NCI-H2081 (cell line): ENCODE measurements at places on chromosomes 13 and 19.

DNA sequence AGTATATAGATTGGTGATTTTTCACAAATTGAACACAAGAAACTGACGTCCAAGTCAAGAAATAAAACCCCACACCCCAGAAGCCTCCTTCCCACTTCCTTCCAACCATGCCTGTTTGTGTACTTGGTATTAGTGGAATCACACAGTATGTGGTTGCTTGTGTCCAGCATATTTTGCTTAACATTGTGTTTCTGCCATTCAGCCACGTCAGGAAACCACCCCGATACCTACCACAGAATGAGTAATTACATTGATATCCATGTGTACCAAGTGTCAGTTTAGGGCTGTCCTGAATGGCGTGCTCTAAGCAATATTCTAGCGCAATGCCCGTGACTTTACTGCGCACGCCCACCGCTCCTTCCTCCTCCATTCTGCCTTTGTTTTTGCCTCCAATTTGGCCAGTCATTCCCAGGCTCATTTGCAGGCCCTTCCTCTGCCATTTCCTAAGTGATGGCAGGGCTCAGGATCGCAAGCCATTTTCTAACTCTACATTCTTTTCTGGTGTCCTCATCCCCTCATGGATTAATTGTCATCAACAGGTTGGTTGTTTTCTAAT lies 25.9 kb upstream of the MPHOSPH8 start:
- DNase-seq = no peak

- DNase-seq = peak; percentile 30
Measured at GRCh38 chr19:15123900-15124299, 16.7 kb downstream of the SYDE1 start.

DNA sequence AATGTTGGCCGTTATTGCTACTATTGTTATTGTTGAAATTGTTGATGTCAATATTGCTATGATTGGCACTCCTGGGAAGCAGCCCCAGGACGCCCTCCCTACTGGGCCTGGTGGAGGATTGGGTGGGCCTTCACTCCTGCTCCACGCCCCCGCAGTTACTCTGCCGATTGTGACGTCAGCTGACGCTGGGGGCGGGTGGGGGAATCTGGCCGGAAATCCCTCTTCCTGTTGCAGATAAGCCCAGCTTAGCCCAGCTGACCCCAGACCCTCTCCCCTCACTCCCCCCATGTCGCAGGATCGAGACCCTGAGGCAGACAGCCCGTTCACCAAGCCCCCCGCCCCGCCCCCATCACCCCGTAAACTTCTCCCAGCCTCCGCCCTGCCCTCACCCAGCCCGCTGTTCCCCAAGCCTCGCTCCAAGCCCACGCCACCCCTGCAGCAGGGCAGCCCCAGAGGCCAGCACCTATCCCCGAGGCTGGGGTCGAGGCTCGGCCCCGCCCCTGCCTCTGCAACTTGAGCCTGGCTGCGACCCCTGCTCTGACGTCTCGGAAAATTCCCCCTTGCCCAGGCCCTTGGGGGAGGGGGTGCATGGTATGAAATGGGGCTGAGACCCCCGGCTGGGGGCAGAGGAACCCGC lies at the start of gene ETV2:
Gene ETV2 (plus strand): TSS at position 231 of the 637 bp plus-strand sequence. CDS start 716 bp downstream, outside the sequence.
- no peak for DNase-seq

GRCh38 chr13:51828730-51829567 lies 16.0 kb downstream of the TMEM272 start:
- no peak for DNase-seq

DNA sequence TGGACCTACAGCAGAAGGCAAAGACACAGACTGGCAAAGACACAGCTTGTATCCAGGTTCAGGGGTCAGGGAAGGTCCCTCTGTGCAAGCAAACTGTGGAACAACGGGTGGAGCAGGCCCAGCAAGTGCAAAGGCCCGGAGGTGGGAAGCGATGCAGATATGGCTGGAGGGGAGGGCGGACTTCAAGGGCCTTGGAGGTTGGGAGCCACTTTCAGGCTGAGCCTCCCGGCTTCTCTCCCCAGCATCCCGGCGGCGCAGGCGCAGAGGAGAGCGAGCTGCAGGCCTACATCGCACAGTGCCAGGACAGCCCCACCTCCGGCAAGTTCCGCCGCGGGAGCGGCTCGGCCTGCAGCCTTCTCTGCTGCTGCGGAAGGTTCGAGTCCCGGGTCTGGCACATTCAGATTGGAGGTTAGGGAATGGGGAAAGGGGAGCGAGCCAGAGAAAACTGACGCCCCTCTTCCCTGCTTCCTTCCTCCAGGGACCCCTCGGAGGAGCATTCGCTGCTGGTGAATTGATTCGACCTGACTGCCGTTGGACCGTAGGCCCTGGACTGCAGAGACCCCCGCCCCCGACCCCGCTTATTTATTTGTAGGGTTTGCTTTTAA lies 2.1 kb upstream of the PNPLA6 start:
- DNase-seq = no peak

DNA sequence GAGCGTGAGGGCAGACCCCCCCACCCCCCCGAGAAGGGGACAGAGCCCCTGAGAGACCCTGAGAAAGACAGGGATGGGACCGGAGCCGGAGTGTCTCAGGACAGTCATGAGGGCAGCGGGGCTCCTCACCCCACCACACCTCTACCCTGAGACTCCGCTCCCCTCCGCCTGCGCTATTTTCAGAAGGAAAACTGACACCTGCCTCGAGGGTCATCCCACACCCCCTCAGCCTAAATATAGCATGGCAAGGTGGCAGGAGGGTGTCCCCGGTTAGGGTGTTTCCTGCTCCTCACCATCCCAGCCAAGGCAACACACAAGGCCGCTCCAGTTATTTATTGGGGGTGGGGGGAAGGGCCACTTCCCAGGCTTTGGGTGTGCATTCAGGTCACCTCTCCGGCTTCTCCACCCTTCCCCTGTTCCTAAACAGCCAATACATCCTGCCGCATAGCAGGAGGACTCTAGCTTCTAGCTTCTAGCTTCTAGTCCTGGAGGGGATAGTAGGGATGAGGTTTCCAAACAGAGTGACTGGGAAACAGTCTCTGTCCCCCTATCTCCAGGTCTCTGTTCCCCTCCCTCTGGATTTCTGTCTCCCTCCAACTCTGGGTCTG lies 1.4 kb upstream of the NTF4 start:
- DNase-seq = no peak

- no peak for DNase-seq
Measured at GRCh38 chr19:28956961-28957360, 256.0 kb downstream of the UQCRFS1 start.

DNA sequence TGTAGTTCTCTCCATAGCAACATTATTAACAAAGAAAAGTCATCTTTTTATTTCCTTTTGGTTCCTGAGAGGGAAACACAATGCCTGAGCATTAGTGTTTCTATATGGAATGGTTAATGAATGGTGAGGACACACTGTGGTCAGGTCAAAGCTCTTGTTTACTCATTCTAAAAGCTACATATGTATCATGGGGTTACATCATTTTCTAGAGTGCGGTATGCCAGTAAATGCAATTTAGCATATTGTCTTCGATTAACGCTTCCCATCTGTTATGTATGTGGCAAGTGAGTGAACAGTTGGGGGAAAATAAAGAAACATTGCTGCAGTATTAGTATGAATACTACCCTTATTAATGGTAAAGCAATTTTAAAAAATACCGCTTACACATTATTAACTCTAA lies 1152.2 kb upstream of the SPRY2 start:
- DNase-seq = no peak

DNA sequence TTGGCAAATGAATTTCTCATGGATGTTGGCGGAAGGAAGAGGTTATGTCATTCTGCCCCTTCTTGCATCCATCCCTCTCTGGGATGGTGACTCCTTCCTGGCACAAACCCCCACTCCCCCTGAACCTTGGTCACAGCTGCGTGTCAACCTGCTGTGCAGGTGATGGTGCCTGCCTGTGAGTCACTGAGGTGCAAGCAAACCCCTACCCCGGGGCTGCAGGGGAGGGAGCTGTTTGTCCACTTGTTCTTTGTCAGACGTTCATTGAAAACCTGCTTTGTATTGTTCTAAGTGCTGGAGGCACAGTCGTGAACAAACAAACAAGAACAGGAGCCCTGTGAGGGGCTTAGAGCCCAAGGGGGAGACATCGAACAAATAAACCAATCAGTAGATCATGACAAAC lies 2.0 kb upstream of the GAPDHS start:
- DNase-seq = no peak

GRCh38 chr19:55226273-55226672 lies 2.3 kb downstream of the TMEM86B start:
- DNase-seq = no peak

DNA sequence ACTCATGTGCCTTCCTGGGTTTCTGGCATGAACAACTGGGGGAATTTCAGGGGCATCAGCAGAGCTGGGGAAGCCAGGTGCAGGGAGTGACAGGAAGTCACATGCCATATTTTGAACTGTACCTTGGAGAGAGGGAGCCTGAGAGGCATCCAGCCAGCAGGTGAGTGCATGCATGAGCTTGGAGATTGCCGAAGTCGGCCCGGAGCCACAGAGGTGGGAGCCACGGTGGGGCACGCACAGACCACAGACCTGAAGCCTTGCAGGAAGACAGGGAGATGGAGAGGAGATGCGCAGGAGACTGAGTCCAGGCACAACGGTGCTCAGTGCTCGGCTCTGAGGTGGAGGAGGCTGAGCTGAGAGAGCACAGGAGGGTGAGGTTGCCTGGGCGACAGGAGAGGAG lies 55.1 kb downstream of the CDADC1 start:
- no peak for DNase-seq

GRCh38 chr13:33634546-33634982 lies 183.4 kb upstream of the RFC3 start:
- DNase-seq = no peak

- no peak for DNase-seq
Measured at GRCh38 chr13:112721198-112722104, 31.6 kb downstream of the ATP11A start.

GRCh38 chr19:42301646-42302203 lies at the start of gene PRR19:
Gene PRR19, plus strand, starts transcription at chr19:42302132. Its CDS starts 7,453 bp downstream, at chr19:42309585.
- DNase-seq = peak; percentile 38

DNA sequence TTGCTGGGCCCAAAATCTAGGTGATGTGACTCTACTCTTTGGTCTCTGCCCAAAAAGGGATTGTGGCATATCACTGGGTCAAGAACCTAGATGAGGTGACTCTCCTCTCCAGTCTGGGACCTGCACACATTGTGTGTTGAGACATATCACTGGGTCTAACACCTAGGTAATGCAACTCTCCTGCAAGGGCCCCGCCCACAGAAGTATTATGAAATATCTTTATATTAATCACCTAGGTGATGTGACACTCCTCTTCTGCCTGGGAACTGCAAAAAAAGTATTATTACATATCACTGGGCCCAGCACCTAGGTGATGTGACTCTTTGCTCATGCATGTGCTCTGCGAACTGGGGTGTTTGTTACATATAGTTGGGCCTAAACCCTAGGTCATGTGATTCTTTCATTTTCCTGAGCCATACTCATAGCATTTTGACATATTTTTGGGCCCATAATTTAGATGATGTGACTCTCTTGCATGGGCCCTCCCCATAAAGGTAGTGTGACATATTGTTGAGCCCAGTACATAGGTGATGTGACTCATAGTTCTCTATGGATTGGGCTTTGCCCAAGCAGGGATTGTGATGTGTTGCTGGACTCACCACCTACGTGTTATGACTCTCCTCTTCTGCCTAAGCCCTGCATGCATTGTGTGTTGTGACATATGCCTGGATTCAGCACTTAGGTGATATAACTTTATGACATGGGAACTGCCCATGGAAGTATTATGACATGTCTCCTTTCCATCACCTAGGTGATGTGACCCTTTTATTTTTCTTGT lies 11.2 kb upstream of the ZNF681 start:
- no peak for DNase-seq

DNA sequence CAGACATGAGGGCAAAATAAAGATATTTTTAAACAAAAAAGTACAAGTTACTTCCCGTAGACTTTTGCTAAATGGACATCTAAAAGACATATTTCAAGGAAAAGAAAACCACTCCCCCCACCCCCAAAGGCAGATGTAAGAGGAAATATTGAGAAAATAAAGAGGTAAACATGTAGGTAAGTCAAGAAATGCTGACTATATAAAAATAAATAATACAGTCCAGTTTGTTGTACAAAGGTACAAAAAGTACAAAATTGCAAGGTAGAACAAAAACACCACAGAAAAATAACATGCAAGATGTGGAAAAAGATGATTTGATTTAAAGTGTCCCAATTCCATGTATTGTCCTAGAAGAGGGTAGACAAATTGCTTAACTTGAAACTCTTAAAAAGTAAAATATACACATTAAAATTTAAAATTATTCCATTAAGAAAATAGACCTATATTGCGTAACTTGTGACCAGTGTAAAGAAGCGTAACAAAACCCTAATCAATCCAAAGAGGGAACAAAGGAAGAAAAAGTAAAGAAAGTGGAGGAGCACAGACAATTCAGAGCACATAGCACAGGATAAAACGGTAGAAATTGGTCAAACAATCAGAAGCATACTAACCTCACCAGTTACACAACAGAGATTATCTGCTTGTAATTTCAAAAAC lies 58.4 kb upstream of the FAM216B start:
- DNase-seq = no peak

DNA sequence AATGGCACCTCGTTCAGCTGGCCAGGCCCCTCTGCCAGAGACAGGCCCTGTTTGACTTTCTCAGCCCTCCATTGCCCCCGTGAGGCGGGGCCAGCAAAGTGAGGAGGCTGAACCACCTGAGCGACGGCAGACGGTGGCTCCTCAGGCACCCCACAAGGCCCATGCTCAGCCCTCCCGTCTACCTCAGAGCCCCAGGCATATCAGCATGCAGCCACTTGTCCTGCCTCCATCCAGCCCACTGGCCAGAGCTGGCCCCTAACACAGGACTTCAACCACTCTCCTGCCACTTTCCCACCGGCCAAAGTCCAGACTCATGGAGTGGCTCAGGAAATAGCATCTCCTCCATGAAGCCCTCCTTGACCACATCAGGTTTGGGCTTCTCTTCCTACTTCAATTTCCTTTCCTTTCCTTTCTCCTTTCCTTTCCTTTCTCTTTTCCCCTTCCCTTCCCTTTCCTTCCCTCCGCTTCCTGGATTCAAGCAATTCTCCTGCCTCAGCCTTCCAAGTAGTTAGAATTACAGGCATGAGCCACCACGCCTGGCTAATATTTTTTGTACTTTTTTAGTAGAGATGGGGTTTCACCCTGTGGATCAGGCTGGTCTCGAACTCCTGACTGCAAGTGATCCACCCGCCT lies 9.3 kb downstream of the SLC7A10 start:
- DNase-seq = no peak

DNA sequence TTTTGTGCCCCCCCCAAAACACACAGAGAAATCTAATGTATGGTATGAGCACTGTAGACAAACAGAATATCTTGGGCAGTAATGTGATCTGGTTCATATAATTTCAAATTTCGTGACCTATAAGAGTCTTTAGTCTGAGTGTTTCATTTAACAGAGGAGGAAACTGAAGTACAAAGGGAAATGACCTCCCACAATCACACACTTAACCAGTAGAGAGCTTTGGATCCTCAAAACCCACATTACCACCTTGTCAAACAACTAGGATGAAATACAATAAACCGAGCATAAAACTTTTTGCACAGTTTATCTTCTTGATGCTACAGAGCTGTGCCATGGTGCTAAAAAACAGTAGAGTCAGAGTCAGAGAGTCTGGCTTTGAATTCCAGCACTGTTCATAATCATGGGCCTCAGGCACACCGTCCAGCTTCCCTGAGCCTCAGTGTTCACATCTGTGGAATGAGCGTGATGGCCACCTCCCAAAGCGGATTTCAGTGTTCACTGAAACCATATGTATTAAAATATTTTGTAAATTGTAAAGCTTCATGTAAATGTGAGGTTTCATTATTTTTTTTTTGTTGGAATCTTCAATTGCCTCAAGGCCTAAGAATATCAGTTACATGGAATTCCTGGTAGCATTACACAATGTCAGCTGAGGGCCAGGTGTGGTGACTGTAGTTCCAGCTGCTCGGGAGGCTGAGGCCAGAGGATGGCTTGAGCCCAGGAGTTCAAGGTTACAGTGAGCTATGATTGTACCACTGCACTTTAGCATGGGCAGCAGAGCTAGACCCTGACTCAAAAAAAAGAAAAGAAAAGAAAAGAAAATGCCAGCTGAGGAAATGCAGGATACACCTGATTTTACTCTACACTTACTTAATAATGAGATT lies 126.4 kb upstream of the FRY start:
- no peak for DNase-seq
